ENCODE measurements at places on chromosomes 2 and 18.

- DNase-seq = no peak
These were observed 159.9 kb downstream of the ACTR3 start for GRCh38 chr2:114049826-114050225.

DNA sequence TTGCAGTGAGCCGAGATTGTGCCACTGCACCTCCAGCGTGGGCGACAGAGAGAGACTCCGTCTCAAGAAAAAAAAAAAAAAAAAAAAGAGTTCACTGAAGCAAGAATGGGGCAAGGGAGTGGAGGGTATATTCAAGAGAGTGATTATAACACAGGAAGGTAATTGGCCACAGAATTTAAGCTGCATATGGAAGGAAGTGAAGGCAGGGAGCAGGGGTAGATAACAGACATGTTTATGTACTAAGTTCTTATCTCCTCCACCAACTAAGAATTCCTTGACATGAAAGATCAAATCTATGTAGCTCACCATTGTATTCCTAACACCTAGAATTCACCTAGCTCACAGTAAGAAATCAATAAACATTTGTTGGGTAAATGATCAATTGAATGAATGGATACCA lies 37.3 kb downstream of the GKN2 start:
- no peak for DNase-seq

DNA sequence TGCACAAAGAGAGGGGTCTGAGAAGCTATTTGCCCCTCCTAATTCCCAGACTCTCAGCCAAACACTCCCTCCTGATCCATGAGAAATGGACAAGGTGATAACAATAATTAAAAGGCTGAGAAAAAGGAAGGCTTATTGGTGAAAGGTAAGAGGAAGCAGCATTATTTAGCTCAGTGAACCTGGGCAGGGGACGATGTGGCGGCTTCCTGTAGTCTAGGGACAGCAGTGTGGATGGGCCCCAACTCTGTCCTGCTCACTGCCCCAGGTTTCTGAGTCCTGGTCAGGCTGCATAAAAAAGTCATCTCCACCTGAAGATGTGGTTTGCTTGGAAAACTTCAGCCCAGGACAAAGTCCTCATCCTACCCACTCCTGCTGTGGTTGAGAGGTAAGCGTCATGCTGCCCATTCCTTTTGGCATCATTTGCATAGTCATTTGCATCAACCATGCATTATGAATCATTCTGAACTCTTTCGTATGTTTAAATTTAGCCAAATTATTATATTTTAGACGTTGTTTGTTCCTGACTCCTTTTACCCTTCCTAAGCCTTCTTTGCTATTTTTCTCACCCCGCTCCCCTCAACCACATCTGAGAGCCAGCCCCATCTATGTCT lies 126.8 kb downstream of the CLIP4 start:
- peak; percentile 30 for DNase-seq

DNA sequence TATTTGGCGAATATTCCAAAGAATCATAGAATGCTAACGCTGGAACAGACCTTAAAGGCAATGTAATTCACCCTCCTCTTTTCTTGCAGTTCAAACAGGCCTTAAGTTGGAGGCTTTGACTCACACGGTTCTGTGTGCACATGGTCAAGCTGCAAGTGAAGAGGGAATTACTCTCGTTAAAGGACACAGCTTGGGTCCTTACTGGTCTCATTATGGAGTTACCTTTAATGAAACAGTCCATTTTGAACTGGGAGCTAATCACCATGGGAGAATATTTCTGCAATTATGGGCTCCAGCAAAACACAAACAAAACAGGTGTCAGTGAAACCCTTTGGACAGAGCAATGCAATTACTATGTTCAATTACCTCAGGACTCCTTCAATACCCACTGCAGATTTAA lies 135.5 kb downstream of the GAREM1 start:
- no peak for DNase-seq

GRCh38 chr2:36587101-36587500 lies 10.9 kb downstream of the FEZ2 start:
- no peak for DNase-seq

GRCh38 chr2:113686537-113686936 lies 59.5 kb downstream of the RABL2A start:
- no peak for DNase-seq

- no peak for DNase-seq
These were observed 98.8 kb downstream of the KLF7 start for GRCh38 chr2:207066791-207067460.

DNA sequence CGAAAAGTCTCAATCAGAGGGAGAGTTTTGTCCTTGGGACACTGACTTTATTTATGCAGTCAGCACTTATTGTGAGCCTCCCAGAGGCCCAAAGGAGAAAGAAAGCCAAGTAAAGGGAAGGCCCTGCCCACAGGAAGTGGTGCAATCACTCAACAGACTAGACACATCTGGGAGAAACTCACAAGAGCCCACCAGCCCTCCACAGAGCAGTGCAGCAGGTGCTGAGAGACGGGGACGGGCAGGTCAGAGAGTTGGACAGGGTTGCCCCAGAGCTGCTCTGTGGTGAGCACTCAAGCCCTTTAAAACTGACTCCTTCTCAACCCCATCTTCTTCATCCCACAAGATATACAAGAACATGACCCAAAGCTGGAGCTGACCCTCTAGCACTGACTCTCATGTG lies 96.0 kb downstream of the TFCP2L1 start:
- no peak for DNase-seq

- DNase-seq = no peak
These were observed 23.9 kb downstream of the MYO3B start for GRCh38 chr2:170201734-170202393.

- DNase-seq = no peak
These were observed 272.8 kb upstream of the MMADHC start for GRCh38 chr2:149860276-149860921.

GRCh38 chr2:17981936-17982335 lies 103.5 kb downstream of the KCNS3 start:
- DNase-seq = no peak

GRCh38 chr2:146321175-146321574 lies 1523.7 kb upstream of the ACVR2A start:
- no peak for DNase-seq

GRCh38 chr2:8229546-8229986 lies 452.3 kb upstream of the ID2 start:
- no peak for DNase-seq

DNA sequence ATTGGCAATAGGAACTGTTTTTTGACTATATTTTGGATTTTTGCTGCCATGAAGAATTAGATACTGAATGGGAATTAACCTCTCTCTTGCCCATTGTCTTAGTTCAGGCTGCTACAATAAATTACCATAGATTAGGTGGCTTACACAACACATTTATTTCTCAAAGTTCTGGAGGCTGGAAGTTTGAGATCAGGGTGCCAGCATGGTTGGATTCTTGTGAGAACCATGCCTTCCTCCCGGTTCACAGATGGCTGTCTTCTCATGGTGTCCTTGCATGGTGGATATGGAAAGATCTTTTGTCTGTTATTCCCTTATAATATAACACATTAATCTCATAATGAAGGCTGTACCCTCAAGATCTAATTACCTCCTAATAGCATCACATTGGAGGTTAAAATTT lies 836.4 kb downstream of the SLC4A3 start:
- DNase-seq = no peak

DNA sequence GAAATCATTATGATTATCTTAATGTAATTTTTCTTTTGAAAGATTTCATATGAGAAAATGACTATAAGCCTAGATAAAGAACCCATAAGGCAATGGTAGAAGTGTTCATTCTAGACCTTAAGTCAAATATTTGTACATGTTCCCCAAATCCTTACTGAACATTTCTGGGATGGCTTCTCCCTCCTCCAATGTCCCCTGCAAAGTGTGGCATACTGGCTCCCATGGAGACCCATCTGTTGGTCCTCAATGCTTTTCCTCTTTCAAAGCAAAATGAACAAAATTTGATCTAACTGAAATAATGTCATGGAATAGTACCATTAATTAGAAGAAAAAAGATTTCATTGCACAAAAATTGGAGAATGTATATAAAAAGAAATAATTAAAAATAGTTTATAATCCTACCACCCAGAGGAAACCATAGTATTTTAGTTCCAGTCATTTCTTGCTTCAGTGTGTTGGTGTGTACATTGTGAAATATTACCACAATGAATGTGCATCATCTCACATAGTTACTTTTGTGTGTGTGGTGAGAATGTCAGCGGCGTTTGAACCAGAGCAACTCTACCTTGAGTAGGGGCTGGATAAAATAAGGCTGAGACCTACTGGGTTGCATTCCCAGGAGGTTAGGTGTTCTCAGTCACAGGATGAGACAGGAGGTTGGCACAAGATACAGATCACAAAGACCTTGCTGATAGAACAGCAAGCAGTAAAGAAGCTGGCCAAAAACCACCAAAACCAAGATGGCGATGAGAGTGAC lies 181.3 kb downstream of the UXS1 start:
- no peak for DNase-seq

DNA sequence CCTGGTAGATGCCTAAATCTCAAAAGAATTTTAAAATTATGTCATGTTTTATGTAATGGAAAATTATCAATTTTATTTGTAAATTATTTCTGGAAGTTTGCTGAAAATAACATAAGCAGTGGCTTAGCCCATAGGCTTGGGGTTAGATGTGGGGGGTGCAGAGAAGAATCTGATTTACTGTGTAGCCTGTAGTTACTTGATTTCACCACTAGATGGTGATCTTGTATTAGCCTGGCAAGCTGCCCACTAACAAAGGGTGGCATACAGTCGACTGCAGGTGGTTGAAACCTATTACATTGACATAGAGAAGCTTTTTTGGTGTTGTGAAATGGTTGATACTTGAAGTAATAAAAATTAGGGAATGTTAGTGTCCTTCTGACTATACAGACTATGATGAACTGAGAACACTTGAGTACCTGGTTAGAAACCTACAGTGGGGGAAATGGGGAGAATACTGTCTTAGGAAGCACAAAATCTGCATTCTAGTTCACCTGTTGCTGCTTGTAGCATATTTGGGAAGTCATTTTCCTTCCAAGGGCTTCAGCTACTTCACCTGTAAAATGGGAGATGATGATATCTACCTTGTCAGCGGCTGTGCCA lies 191.0 kb upstream of the LHCGR start:
- DNase-seq = peak; percentile 54

- DNase-seq = no peak
These were observed 149.6 kb downstream of the LAMA3 start for GRCh38 chr18:23838801-23839366.

- no peak for DNase-seq
These were observed 7.0 kb upstream of the LYPD1 start for GRCh38 chr2:132676999-132677398.

- DNase-seq = no peak
These were observed 45.9 kb upstream of the NYAP2 start for GRCh38 chr2:225353579-225354085.

DNA sequence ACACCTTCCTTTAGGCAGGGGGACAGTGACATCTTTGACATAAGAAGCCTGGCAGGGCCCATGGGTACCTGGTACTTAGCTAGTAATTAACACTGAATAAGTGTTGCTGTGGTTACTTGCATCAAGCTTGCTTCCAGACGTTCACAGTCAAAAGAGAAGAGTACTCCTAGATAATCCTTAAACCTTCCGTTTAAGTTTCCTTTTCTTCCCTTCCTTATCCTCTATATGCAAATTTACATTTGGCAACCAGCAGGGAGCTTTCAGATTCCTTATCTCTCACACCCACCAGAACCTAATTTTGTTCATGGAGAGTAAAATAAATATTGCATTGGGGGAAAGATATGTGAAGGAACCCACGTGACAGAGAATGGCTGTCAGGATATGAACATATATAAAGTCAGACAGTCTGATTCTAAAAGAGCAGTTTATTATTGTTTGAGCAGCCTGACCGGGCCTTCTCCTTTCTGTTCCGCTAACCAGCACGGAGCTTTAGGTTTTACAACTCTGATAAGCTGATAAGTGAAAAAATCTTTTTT lies 7.8 kb upstream of the RAB31 start:
- DNase-seq = no peak

DNA sequence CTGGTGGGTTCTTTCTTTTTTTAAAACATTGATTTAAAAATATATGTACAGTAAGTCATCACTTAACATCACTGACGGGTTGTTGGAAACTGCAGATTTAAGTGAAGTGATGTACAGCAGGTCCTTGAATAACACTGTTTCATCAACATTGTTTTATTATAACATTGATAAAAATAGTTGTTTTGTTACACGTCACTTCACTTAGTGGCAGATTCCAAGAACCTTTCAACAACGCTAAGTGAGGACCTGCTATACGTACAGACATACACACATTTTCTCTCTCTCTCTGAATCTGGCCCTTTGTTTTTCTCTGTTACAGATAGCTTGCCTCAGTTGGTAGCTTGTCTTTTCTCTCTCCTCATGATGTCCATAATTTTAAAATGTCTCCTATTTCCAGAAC lies 9.5 kb downstream of the CNOT11 start:
- DNase-seq = no peak

- DNase-seq = no peak
These were observed 215.2 kb upstream of the TFPI start for GRCh38 chr2:187769437-187769836.

DNA sequence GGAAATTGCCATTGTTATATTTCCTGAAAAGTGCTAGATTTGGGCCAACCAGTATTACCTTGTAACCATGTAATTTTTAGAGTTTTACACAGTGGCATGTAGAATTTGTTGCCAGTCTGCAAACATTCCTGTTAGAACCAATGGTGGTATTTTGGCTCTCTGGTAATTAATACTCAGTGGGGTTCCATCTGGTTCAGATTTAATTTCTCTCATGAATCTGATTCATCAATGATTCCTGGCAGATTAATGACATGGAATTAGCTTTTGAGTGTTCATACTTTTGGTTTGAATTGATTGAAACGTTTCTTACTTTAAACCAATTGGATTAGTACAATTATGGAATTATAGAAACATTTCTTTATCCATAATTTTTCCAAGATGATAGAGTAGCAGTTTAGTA lies 93.2 kb downstream of the MC4R start:
- DNase-seq = no peak

DNA sequence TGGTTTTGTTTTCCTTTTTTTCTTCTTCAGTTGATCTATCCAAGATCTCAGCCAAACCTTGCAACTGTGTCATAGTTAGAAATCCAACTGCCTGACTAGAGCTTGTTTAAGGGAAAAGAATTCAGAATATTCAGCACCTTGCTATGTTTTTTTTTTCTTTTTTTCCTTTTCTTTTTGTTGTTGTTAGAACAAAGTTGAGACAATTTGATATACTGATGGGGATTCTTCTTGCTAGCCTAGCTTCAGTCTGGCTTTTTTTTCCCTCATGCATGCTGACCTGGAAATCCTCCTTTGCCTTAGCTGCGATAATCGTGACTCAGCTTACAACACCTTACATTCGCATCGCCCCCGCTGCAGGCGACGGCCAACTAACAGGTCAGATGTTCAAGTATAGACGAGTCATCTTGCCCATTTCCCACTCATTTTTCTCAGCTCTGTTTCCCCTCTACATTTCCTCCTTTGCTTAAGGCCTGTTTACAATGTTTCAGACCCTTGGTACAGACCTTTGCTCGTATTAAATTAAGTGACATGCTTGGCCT lies 487.2 kb upstream of the RAB12 start:
- no peak for DNase-seq

- DNase-seq = no peak
These were observed 5.5 kb downstream of the DCTN1 start for GRCh38 chr2:74374509-74375205.

- DNase-seq = no peak
These were observed 260.7 kb upstream of the SESTD1 start for GRCh38 chr2:179525340-179525739.
